ENCODE measurements at places on chromosomes 5 and 9.

DNA sequence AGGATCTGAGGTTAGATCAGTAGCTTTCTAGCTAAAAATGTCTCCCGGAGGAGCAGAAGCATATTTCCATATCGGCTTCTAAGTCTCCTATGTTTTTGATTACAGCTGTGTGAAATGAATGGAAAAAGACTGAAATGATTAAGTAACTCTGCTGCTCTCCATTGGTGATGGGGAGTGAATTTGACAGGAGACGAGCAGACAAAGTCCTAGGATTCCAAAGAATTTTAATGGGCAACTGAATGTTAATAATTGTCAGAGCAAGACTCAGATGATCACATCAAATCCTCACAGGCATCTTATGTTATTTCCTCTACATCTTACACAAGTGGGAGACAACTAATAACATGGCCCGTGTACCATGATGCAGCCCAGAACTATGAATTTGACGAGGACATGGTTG lies 66.8 kb downstream of the LIX1 start:
- DNase-seq: no peak

GRCh38 chr9:116549786-116550660 lies 137.1 kb upstream of the TRIM32 start:
- no peak for DNase-seq

DNA sequence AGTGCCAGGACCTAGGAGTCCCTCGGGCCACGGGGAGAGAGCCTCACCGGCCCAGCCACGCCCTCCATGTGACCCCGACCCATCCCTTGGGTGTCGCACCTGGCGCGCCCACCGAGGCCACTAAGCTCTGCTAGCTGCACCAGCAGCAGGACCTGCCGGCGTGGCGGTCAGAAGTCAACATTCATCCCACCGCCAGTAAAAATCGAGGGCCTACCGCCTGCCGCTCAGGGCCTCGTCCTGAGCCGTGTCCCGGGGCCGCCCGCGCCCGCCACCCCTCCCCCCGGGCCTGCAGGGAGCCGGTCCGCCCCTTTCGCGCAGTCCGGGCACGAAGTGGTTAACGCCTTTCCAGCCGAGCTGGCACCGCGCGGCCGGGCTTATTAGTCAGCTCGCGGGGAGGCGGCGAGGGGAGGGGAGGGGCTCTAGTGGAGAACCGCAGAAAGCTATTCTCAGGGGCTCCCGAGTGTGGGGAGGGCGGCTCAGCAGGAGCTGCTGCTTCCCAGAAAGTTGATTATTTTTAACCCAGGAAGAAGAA lies 124.4 kb downstream of the C9orf50 start:
- peak; percentile 91 for DNase-seq

DNA sequence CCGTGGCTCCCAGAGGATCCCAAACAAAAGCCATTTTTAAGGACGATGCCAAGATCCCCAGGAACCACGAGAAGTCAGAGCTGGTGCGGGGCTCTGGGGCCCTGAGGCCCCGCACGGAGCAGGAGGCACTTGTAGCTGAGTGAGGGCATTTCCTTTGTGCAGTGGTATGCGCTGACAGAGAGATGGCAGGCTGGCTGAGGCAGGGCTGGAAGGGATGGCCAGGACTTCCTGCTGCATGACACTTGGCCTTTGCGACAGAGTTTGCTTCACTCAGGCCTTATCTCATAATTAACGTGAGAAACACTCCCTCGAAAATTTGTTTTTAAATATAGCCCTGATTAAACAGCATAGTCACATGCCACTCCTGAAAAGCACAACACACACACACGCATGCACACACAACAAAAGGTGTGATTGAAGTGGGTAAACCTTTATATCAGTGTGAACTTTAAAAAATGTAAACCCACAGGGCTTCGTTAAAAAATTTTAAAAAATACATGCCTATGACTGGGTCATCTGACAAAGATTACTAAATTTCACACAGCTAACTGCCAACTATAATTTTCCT lies 536.6 kb downstream of the PDE4D start:
- DNase-seq: no peak

DNA sequence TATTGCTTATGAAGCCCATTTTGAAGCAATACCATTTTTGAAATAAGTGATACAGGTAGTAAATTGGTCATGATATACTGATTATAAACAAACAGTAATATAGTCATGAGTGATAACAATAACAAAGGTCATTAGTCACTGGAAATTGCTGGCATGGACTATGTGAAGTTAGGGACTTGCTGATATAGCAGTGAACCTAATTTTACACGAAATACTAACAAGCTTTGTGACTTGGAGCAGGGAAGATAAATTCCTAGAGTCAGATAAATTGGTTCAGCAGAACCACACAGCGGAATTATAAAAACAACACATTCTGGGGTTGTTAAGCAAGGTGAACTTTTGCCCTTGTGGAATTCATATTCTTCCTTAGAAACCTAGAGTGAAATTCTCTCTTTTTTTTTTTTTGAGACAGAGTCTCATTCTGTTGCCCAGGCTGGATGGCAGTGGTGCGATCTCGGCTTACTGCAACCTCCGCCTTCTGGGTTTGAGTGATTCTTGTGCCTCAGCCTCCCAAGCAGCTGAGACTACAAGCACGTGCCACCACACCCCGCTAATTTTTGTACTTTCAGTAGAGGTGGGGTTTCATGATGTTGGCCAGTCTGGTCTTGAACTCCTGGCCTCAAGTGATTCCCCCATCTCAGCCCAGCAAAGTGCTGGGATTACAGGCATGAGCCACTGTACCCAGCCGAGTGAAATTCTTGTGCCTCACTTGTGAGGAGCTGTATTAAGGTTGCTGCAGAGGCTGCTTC lies 6.0 kb downstream of the UGCG start:
- DNase-seq: no peak

- peak; percentile 86 for DNase-seq
These were observed 93.3 kb downstream of the TLE1 start for GRCh38 chr9:81595887-81596543.

GRCh38 chr5:94689908-94690307 lies 71.4 kb downstream of the SLF1 start:
- DNase-seq: no peak

DNA sequence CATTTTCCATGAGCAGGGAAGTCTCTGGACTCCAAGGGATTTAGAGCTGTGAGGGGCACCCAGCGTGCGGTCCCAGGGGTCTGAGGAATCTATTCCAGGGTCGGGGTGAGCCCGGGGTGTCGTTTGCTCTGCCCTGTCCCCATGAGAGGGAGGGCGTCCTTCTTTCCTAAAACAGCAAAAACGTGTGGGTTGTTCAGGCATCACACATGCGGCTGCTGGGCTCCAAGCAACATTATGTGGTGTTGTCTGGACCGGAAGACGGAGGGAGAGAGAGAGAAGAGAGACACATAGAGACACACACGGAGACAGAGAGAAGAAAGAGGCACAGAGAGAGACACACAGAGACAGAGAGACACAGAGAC lies 42.7 kb upstream of the COL5A1 start:
- no peak for DNase-seq

GRCh38 chr9:107584944-107585343 lies 95.4 kb upstream of the KLF4 start:
- DNase-seq: no peak

Data from NCI-H2081 (cell line).